ENCODE measurements at places on chromosomes 3 and 15.

GRCh38 chr3:2568156-2568555 lies 469.5 kb downstream of the CNTN4 start:
- no peak for DNase-seq

- no peak for DNase-seq
Observed at GRCh38 chr15:92393071-92393979, at the start of gene ST8SIA2. ST8SIA2 (plus strand) TSS chr15:92393881; CDS start chr15:92394065, 184 bp downstream.

DNA sequence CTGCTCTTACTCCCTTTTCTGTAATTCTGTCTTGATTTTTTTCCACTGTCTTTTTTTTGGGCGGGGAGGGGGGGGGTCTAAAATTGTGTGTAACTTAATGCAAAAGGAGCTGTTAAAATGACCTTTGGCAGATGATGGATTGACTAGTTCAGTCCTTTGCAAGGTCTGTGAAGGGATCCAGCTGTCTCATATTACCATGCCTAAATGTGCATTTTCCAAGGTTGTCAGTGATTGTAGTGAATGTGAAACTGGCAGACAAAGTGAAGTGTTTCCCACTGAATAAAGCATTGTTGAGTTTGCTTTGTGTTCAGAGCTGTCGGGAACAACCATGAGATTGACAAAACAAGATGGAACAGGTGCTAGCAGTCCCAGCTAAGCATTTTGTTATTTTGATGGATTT lies 110.1 kb upstream of the SKOR1 start:
- peak; percentile 80 for DNase-seq

- DNase-seq: no peak
Observed at GRCh38 chr3:27614592-27614991, 107.5 kb downstream of the EOMES start.

- no peak for DNase-seq
Observed at GRCh38 chr15:49044002-49044401, 2.2 kb downstream of the SECISBP2L start.

GRCh38 chr3:127822682-127823425 lies 539 bp upstream of the MGLL start:
- no peak for DNase-seq

DNA sequence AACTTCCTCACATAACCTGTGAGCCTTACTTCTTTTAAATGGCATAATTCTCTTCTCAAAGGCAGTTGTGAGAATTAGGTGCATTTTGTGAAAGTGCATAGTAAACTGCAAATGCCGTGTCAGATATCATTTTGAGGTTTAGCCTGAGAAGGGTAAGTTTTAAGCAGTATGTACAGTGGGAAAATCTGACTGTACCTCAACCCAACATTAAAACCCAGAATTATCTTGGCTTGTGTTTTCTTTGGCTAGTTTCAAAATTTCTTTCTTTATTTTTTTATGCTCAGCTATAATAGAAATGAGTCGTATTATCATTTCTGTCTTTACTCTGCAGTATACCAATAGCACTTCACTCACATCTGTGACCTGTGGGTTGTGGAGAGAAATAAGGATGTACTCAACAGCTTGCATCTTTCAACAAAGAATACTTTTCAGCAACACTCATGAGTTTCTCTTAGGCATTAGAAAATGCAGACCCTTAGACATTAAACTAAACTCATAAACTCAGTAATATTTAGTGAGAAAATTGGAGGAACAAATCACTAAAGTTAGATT lies 65.7 kb downstream of the RASA2 start:
- no peak for DNase-seq

- DNase-seq: no peak
Observed at GRCh38 chr15:48466079-48466478, 134.8 kb downstream of the DUT start.

GRCh38 chr15:27328186-27328585 lies 357.2 kb downstream of the GABRG3 start:
- DNase-seq: no peak

- DNase-seq: no peak
Observed at GRCh38 chr3:42804831-42805132, 492 bp upstream of the HIGD1A start.

DNA sequence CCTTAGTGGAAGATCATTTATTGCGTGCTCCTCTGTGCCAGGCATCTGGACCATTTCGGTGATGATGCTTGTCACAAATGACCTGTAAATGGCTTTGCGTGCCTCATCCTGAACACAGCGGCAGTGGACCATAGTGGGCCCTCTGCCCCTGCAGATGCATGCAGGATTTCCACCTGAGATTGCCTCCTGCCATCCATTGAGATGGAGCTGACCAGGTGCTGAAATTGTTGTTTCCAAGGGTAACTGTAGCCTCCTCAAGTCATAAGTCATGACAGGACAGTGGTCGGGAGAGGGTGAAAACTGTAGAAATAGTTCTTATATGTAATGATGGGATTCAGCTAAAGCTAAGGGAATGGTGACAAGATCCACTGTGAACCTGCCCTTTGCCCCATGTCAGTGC lies 35.5 kb downstream of the CLSTN2 start:
- no peak for DNase-seq
